Inflammatory macrophage treated with lipopolysaccharide for 4 hours (primary cell): ENCODE measurements at places on chromosomes 1 and 21.

DNA sequence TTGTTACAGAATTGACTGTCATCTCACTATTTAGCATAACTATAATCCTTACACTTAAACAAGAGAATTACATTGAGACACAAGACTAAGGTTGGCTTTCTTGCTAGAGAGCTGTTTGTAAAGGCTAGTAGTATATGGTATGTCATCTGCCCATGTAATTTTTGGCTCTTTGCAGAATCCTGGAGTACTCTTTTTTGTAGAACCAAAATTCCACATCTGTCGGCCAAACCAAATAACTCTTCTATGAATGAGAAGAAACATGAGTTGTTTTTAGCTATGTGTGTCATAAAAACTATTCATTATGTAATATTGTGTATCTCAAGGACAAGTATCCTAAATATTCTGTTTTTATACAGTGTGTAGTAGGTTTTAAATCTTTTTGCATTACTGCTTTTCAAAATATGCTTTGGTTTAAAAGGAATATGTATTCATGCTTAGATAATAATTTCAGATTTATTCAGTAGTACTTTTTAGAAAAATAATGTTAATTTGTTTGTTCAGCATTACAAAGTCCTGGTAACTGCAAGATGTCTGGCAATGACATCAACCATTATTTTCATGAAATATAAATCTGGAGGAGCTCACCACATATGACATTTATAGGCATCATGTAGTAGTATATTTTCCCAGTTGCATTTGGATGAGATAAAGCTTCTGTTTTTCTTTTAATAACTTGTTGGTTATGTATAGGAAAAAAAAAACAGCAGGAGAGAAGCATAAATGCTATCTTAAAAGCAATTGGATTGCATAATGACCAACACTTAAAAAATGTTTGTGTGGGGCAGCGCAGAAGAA lies 159.8 kb downstream of the HS2ST1 start:
- DNase-seq = no peak

GRCh38 chr1:5961601-5962000 lies 30.6 kb downstream of the NPHP4 start:
- no peak for DNase-seq

GRCh38 chr1:201377611-201378092 lies at the start of gene TNNT2:
Gene TNNT2 (minus strand): TSS chr1:201377680. CDS start chr1:201373254, 4,426 bp downstream.
- DNase-seq = no peak

GRCh38 chr1:2407991-2408275 lies 4.4 kb downstream of the PEX10 start:
- DNase-seq = no peak

DNA sequence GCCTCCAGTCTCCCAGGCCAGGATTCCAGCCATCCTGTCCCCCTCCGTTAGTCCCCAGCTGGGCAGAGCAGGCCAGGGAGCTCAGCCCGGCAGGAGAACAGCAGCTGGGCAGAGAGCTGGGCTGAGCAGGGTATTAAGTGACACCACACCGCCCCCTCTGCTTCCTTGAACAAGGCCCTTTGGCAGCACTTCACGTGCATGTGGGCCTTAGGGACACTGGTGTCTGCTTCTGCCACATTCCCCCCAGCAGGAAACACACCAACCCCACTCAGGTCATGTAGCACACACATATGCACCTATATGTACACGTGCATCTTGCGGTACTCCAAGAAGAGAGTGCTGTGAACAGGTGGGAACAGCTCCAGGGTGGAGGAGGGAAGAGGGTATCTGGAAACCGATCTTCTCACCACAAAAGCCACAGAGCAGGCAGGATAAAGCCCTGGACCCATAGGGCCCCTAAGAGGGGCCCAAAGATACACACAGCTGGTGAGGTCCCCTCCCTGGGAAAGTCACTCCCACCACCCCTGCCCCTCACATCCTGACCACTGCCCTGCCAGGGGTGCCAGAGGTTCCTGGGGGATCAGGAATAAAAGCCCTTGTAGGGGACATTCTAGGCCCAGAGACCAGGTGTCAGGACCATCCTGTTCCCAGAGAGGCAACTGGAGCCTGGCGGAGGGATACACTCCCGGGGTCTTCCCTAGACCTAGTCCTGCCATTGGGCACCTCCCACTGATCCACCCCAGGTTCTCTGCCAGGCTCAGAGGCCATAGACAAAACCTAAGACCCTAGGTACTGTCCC lies 4.5 kb downstream of the EPHA2 start:
- DNase-seq = no peak

GRCh38 chr1:9835758-9836631 lies 12.2 kb upstream of the CLSTN1 start:
- DNase-seq = no peak

DNA sequence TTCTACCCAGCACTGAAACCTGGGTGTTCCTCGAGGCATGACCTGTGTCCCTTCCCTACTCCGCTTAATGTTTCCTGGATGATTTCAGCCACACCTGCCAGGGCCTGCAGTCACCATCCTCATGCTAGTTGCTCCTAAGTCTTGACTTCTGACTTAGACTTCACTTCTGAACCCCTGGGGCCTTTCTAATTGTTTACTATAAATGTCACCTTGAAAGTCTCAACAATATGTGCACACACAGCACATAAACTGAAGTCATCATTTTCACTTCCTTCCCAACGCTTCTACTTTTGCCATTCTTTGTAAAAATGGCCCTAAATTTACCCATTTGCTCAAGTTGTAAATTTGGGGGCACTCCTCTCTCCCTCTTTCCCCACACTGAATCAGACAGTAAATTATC lies 141.1 kb downstream of the DYRK1A start:
- DNase-seq = no peak

DNA sequence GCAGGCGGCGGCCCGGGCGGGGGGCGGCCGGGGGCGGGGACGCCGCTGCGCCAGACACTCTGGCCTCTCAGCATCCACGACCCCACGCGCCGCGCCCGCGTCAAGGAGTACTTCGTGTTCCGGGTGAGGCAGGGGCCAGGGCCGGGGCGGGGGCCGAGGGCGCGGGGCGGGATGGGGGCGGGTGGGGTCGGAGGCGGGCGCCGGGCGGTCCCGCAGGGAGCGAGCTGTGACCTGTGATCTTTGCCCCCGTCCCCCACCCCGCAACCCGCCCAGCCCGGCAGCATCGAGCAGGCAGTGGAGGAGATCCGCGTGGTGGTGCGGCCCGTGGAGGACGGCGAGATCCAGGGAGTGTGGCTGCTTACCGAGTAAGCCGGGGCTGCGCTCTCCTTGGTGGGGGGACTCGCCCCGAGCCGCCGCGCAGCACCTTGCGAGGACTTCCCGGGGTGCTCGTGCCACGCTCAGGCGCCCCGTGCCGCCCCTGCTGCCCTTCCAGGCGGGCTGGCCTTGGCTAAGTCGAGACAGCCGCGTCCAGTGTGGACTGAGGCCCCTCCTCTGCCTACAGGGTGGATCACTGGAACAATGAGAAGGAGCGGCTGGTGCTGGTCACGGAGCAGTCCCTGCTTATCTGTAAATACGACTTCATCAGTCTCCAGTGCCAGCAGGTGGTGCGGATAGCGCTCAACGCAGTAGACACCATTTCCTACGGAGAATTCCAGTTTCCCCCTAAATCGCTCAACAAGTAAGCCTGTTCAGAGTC lies 514 bp downstream of the TPRG1L start:
- DNase-seq = no peak

DNA sequence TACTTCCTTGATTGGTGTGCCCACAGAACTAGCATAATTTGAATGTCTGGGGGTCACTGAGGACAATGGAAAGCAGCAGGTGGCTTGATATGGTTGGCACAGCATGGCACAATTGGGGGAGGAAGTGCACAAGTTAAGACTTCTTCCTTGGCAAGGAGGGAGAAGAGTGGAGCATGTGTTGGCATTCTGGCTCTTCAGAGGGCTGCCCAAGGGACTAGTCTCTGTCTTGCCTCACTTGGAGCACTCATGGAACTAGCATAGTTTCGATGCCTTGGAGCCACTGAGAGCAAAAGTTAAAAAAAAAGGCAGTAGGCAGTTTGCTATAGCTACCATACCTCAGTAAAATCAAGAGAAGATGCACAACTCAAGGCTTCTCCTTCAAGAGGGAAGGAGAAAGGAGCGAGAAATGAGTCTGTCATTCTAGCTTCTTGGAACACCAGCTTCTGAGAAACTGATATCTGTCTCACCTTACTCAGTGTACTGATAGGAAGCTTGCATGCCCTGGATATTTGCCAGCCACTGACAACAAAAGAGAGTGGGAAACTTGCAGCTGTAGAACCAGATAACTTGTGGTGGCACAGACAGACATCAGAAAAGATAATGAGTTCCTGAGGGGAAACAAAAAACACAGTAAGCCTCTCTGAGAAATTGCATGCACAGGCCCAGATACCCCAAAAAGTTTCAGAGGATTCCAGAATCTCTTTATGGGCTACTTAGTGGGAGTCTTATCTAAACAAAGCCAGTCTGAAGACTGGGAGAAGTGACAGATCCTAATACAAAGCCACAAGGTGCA lies 207.5 kb upstream of the SAMSN1 start:
- DNase-seq = no peak

- no peak for DNase-seq
Observed at GRCh38 chr1:70331962-70332361, 22.6 kb downstream of the ANKRD13C start.

- peak; percentile 52 for DNase-seq
Observed at GRCh38 chr1:96236156-96236739, 485.3 kb upstream of the PTBP2 start.

DNA sequence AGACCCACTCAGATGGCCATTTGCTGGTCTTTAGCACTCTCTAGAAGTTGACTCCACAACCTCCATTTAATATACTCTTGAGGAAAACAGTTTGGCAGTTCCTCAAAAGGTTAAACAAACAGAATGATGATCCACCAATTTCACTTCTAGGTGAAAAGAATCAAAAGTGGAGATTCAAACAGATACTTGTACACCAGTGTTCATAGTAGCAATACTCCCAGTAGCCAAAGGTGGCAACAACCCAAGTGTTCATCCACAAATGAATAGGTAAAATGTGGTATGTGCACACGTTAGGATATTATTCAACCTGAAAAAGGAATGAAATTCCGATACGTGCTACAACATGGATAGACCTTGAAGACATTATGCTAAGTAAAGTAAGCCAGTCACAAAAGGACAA lies 6.3 kb downstream of the PRCC start:
- DNase-seq = no peak

GRCh38 chr21:43919871-43920801 lies 55.1 kb downstream of the AGPAT3 start:
- no peak for DNase-seq

DNA sequence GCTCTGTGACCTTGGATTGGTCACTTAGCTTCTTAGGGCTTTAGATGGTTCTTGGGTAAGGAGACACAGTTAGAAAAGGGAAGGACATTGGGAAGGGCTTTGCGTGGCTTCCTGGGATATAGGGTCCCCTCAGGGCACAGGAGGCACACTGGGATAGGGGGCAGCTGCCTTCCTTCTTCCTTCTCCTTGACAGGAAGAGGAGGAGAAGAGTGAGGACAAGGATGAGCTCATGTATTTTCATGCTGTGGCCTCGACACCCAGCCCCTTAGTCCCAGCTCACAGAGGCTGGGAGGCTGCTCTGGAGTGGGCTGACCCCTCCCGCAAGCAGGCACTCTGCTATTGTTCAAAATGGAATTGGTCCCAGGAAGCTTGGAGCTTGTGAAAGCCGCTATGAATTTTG lies 45.7 kb upstream of the POU3F1 start:
- DNase-seq = no peak

DNA sequence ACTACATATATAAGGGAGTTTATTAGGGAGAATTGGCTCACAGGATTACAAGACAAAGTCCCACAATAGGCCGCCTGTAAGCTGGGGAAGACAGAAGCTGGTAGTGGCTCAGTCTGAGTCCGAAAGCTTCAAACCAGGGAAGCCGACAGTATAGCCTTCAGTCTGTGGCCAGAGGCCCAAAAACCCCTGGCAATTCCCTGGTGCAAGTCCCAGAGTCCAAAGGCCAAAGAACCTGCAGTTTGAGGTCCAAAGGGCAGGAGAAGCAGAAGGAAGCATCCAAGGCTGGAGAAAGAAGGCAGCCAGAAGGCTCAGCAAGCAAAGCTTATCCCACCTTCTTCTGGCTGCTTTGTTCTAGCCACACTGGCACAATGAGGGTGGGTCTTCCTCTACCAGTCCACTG lies 13.9 kb downstream of the TTLL7 start:
- no peak for DNase-seq

DNA sequence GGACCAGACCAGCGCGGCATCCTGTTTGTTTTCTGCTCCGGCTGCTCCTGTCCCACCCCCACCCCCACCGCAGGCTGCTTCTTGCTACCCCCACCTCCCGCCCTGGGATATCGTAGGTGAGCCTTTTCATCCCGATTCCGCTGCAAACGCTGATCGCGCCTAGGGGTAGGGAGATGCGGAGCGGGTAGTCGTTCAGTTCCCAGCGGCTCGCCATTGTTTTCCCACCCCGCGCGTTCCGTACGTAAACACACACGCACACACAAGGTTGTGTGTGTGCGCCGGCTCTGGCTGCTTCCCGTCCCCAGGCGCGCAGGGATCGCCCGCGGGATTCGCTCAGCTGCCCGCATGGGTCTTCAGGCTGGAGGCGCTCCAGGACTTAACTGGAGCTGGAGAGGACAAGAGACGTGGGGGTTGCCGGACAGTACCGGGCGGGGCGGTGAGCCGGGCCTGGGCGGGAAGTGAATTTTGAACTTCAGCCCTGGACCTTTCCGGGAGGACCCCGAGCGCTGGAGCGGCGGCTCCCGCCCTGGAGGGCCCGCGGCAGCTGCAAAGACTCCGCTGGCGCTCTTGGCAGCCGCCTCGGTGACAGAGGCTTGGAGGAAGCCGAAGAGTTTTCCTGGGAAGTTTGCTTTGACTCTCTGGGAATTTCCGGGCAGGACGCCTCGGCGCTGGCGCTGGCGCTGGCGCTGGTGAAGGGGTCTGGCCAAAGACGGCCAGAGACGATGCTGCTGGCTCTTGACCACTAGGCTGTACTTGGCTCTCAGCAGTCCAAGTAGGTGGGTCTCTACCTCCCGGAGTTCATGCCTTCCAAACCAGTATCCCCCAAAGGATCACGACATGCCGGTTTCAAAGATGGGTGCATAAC lies 1.6 kb downstream of the SOX13 start:
- peak; percentile 5 for DNase-seq

DNA sequence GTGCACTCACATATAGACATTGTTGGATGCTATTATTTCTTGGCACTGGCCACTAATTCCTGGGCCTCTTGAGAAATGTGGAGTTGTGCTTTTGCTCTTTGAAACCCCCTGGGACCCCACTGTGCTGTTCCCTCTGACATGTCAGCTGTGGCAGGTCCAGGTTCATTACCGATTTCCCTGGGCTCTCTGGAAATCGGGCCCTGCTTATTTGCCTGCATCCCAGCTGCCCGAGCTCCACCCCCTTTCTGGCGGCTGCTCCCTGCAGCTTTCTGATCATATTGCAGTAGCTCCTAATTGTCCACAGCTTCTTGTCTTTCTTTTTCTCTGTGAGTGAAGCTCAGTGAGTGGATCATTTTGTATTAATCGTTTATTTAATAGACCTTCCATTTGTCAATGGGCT lies 183.7 kb upstream of the FAM78B start:
- no peak for DNase-seq

GRCh38 chr1:192787914-192788585 lies 20.8 kb upstream of the RGS2 start:
- peak; percentile 84 for DNase-seq
